ENCODE measurements at places on chromosomes 1 and 21. TPM values are rescaled to one million over a fixed set of nuclear protein-coding genes. Genes with fewer than 3 reads are reported as not detected.

- no peak for DNase-seq
These were observed 298.3 kb downstream of the GPATCH2 start for GRCh38 chr1:217332431-217333065.

OR2T29 gene
- not detected for total RNA-seq

- DNase-seq, result no peak
These were observed 440.9 kb upstream of the ZRANB2 start for GRCh38 chr1:71521655-71522264.

F3 gene
- not detected for total RNA-seq

- no peak for DNase-seq
These were observed 14.7 kb downstream of the C1orf116 start for GRCh38 chr1:207017615-207018559.

GRCh38 chr1:162458236-162458635 is 39.4 kb upstream of the UHMK1 start:
- DNase-seq, result no peak

DNA sequence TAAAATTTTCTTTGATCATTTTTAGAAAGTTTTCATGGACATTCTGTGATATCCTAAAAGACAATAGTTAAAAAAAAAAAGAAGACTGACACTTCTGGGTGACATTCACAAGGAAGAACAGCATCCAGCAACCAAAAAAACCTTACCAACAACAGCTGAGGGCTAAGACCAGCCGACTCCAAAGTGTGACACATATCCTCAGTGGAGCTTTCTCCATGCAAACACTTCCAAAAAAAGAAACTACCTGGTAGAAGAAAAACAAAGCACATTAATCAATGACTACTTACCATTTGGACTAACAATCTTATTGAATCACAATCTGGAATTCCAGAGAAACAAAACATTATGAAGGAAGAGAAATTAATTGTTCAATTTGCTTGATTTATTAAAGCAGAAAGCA is 88.2 kb downstream of the IARS2 start:
- no peak for DNase-seq

- no peak for DNase-seq
These were observed 12.9 kb upstream of the CD55 start for GRCh38 chr1:207308451-207309190.

- DNase-seq, result no peak
These were observed 176.9 kb downstream of the NEK7 start for GRCh38 chr1:198333744-198334143.

SLFNL1 gene
- total RNA-seq, result 0.47 TPM

GBP4 gene
- 24.7 TPM for total RNA-seq

DNA sequence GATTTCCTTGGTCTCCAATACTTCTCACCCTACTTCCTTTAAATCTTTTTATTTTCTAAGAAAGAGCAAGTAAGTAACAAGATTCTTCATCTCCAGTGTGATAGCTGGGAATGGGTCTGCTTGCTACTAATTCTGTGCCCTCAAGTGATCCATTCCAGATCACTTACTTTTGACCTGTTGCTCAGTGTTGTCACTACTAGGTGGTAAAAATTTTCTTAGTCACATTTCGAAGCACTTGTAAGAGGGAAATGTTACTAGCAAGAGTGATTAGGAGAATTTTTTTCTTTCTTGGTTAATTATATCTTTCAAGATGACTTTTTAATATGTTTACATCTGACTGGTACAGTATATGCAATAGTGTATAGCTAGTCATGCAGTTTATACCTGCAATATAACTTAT is 2.2 kb downstream of the UBAP2L start:
- no peak for DNase-seq

FAM89A gene
- total RNA-seq, result 3.0 TPM

MAB21L3 gene
- total RNA-seq, result not detected

DNA sequence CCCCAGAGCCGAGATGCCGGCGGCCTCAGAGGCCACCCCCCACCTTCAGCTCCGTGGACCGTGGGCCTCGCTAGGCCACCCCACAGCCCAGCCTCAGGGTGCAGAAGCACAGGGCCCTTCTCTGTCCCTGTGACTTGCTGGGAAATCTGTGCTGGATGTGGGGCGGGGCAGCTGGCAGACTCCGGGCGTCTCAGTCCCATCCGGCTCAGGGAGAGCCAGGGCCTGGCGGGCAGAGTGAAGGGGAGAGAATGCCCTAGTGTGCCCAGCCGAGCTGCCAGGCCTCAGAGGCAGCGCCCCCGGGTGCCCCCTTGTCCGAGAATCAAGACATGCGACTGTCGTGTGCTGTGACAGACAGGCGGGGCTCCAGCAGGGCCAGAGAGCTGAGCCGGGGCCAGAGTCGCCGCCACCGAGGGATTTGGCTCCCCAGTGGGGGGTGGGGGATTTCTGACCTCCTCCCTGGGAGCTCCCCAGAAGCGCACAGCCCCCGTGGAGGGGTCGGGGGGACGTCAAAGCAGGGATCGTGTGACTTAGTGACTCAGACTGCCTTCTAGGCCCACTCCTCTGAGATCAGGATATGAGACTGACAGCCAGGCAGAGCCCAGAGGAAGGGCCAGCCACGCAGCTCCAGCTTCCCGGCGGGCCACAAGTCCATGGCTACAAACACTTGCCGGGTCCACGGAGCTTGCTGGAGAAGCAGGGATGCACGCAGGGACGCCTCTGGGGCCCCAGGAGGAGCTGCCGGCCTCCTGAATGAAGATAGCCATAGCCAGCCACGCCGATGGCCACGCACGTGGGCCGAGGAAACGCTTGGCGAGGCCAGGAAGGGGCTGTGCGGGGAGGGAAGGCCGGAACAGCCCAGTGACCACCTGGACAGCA is 11.9 kb downstream of the COL6A1 start:
- DNase-seq, result no peak

- no peak for DNase-seq
These were observed 368.0 kb downstream of the HHAT start for GRCh38 chr1:210696709-210697108.

- DNase-seq, result no peak
These were observed 76.2 kb upstream of the IVNS1ABP start for GRCh38 chr1:185393205-185393604.

- no peak for DNase-seq
These were observed 181.5 kb downstream of the PRDM2 start for GRCh38 chr1:13881385-13882088.

URB2 gene
- 9.9 TPM for total RNA-seq

GBP6 gene
- total RNA-seq, result 0.13 TPM

GRCh38 chr1:173663159-173663558 is 6.5 kb downstream of the ANKRD45 start:
- no peak for DNase-seq

- no peak for DNase-seq
These were observed 79.5 kb downstream of the RUNX1 start for GRCh38 chr21:34969423-34970166.

AKR7A2 gene
- 21.3 TPM for total RNA-seq

GRCh38 chr21:26800001-26800400 is 45.2 kb downstream of the ADAMTS1 start:
- DNase-seq, result no peak

DNA sequence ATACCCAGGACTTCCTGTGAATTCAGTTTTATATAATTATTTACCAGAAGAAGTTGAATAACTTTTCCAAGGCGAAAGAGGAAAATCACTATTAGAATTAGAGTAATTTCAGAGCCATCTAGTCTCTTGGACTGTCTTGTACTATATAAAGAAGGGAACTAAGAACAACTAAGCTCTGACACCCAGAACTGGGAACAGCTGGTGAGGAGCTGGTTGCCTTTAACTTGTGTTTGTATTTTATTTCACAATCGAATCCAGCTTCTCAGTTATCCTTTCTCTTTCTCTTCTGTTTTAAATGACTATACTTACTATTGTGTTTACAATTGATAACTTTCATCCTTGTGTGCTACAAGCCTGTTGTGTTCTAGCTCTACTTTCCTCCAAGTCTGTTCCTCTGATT is 8.4 kb downstream of the SNX27 start:
- DNase-seq, result no peak

PDZK1 gene
- total RNA-seq, result 0.39 TPM

DNA sequence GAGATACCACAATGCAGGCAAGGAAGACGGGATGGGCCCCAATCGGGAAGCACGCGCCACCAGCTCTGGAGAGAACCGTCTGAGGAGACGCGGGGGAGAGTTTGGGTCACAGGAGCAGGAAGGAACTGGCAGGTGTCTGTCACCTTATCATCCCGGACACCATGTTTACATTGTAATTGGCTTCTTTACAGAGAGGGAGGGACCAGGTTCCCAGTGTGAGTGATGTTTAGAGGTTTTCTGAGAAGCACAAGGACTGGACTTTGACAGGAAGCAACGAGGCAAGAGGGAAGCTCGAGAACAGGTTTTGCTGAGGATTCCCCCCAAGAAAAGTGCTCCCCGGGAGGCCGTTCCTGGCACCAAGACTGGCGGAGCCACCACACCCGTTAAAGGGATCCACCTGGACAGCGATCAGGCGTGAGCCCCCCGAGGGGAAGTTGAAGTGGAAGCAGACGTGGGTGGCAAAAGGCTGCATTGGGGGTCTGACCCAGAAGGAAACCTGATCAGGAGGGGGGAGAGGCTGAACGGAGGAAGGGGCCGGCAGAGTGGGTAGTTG is 957 bp downstream of the EPS15 start:
- DNase-seq, result peak; percentile 8

GRCh38 chr1:17091252-17091651 is 28.0 kb downstream of the PADI2 start:
- no peak for DNase-seq

DNA sequence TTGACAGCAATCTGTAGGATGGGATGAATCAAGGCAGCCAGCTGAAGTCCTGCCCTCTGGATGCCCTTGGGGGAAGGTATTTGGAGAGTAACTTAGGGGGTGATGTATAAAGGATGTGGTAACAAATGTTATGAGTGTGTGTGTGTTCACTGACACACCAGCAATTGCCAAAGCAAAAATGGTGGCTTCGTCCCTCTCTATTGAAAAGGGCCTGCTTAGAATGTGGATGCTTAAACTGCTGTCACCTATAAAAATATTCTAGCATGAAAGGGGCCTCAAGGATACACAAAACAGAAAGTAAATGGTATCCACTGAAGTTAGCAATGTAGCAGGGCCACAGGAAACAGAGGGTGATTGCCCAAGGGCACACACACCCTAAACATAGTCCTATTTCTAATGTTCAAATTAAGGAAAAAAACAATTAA is 15.1 kb upstream of the AIM2 start:
- no peak for DNase-seq

GRCh38 chr1:71222668-71223067 is 141.8 kb upstream of the ZRANB2 start:
- DNase-seq, result no peak

- no peak for DNase-seq
These were observed 8.7 kb downstream of the MTFR1L start for GRCh38 chr1:25828491-25828890.

DNA sequence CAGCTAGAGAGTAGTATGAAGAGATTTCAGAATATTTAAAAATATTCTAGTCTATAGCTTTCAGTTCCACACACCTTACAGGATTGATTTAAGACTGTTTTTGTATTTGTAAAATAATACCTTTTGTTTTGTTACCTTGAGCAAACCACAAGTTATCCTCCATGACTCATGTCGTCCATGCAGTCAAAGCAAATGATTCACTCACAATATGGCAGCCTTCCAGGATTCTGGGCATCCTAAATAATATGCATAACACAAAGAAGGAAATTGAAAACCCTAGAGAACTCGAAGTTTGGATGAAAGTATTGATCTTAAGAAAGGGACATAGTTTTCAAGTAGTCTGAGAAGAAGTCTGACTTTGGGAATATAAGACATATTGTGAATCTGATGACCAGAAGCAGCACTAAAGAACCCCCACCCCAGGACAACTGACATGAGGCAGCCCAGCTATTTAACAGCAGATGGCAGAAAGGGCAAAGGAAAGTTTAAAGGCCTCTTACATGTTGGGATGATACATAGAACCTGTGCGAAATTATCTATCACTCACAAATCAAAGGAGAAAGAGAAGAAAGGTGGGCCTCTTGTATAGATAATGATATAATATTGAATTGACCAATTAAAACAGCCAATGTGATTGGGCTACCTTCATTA is 857.9 kb downstream of the BRINP3 start:
- no peak for DNase-seq

DNA sequence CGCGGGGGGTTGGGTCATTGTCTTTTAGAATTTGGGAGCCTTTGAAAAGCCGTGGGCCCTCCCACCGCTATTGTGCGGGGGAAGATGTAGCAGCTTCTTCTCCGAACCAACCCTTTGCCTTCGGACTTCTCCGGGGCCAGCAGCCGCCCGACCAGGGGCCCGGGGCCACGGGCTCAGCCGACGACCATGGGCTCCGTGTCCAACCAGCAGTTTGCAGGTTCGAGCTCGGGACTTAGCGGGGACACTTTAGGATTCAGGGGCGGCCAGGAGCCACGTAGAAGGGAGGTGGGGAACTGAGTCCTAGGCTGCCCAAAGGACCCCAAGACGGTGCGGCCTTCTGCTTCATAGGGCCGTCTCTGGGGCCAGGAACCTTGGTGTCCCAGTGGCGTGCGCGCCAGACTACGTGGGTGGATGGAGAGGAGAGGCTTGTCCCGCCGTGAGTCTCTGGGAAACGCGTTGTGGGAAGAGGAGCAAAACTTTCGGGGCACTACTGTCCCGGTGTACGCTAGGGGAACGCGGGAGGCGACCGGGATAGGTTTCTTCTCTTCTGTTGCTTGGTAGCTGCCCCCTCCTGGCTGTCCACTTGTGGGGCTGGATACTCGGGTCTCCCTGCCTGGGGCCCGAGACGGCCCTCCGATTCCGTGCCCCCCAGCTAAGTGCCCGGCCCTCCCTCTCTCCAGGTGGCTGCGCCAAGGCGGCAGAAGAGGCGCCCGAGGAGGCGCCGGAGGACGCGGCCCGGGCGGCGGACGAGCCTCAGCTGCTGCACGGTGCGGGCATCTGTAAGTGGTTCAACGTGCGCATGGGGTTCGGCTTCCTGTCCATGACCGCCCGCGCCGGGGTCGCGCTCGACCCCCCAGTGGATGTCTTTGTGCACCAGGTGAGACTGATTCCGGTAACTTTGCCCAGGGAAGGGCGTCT is at the start of gene LIN28A:
Gene LIN28A, plus strand, starts transcription at position 112 of the 918 bp plus-strand sequence. Its CDS starts 75 bp downstream, at position 187.
- DNase-seq, result no peak

SPATA45 gene
- total RNA-seq, result not detected

TAS1R1 gene
- total RNA-seq, result not detected

ZBTB8OS gene
- 41.2 TPM for total RNA-seq

DNA sequence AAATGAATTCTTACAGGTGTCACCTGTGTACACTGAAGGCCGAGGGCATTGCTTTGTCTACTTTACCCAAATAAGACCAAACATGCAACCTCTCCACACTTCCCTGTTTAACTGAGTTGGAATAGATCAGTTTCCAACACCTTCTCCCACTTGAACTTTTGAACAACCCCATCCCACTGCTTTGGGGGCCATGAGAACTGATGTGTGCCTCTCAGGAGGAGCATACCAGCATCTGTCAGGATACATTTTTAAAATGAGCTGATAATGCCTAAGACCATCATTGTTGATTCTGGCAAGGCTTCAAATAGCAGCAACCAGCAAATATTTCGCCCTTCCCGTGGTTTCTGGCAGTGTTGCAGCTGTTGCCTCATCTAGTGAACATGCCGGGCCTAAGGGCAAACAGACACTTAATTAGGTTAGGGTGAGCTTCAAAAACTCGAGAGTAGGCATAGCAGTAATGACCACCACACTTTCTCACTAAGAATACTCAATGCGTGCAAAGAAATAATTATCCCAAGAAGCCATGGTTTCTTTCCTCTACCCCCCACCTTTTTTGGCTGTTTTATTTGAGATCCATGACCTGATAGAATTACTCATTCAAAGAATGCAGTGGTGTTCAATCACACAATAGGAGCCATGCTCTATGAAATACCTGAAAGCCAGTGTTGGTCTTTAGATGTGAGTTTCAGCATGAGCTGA is 63.7 kb downstream of the MAP10 start:
- DNase-seq, result no peak

KCNQ4 gene
- 0.35 TPM for total RNA-seq

LHX8 gene
- not detected for total RNA-seq
